Renal cortical epithelial cell (primary cell): ENCODE measurements at places on chromosomes 1 and 21.

DNA sequence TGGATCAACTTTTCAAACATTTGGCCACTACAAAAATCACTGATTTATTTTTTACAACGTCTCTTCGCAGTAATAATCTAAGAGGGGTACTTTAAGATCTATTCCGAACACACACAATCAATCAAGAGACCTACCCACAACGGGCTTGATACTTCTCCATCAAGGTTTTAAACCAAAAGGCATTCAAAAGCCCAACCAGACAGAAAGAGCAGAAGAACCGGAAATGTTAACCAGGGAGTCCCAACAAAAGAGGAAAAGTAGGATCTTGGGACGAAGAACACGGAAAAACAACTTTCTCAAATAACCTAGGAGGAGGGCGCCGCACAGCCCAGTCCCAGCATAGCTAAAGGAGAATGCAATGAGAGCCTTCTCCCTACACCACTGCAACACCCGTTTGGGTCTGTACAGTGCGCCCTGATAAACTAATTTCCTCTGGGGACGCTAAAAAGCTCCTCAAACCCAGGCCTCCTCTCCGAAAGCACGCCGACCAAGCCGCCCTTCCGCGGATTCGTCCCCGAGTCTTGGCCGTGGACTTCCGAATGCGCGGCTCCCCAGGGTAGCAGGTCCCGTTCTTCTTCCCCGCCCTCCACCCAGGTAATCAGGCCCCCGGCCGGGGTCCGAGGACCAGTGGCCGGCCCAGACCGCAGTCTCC is 623 bp downstream of the RPL22 start:
- no peak for DNase-seq

GRCh38 chr1:7558921-7559869 is 211.9 kb upstream of the VAMP3 start:
- no peak for DNase-seq

GRCh38 chr1:201409440-201409839 is 10.3 kb upstream of the LAD1 start:
- no peak for DNase-seq

GRCh38 chr1:155241069-155241679 is 14.1 kb downstream of the ENTREP3 start:
- DNase-seq = peak; percentile 75

GRCh38 chr1:161190962-161191521 is 7.8 kb downstream of the ADAMTS4 start:
- DNase-seq = no peak

DNA sequence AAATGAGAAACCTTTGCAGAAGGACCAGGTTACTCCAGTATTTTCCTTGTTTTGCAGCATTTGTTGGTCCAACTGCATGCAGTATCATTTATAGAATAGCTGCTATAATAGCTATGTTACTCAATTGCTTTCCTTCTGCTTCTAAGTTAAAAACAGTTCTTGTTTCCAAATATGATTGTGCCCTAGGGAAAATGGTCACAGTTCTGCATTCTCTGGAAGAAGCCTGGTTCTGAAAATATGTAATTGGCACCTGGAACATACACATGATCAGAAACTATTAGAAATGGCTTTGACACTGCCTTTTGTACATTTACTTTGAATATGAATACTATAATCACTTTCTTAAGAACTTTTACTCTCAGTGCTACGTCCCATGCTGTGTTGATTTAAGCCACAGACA is 33.6 kb downstream of the HENMT1 start:
- no peak for DNase-seq

- DNase-seq = no peak
Measured at GRCh38 chr1:222334026-222334680, 213.8 kb downstream of the HHIPL2 start.

DNA sequence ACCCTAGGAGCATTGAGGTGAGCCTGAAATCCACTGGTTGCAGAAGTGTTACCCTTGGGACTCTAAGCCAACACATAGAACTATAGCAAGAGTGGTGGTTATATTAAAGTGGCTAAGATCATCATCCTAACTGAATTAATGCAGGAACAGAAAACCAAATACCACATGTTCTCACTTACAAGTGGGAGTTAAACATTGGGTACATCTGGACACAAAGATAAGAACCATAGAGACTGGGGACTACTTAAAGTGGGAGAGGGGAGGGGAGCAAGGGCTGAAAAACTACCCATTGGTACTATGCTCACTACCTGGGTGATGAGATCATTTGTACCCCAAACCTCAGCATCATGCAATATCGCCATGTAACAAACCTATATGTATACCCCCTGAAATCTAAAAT is 100.0 kb downstream of the SLC25A24 start:
- no peak for DNase-seq

GRCh38 chr21:45140346-45140940 is 66.1 kb downstream of the ADARB1 start:
- DNase-seq = peak; percentile 83

DNA sequence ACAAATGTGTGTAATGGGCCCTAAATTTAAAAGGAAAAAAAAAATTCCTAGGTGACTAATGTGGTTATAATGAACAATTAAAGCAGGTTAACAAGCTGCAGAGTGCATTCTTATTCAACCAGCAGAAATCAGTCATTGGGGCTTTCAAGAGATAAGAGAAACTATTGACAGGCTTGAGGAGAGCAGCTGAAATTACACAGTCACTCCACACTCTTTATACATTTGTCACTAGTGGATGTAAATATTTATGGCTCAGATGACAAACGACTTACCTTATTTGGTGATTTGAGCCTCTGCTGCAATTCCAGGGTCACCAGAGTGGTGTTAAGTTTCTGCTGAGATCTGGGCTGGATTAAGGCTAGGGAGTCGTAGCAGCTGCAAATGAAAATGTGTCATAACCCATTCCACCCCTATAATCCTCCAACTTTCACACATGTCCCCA is 896.3 kb downstream of the TTLL7 start:
- peak; percentile 51 for DNase-seq

GRCh38 chr1:53278298-53278725 is 40.0 kb upstream of the MAGOH start:
- no peak for DNase-seq

- DNase-seq = no peak
Measured at GRCh38 chr1:26824731-26825130, 1.8 kb upstream of the ZDHHC18 start.

DNA sequence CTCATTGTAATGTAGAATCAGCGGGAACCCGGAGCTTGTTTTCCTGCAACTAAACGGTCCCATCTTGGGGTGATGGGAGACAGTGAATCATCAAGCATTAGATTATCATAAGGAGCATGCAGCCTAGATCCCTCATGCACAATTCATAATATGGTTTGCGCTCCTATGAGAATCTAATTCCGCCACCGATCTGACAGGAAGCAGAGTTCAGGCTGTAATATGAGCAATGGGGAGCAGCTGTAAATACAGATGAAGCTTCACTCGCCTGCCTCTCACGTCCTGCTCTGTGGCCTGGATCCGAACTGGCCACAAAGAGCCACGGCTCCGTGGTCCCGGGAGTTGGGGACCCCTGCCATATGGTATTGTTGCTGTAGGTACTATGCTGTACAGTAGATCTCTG is 1.6 kb downstream of the IFI44 start:
- no peak for DNase-seq

DNA sequence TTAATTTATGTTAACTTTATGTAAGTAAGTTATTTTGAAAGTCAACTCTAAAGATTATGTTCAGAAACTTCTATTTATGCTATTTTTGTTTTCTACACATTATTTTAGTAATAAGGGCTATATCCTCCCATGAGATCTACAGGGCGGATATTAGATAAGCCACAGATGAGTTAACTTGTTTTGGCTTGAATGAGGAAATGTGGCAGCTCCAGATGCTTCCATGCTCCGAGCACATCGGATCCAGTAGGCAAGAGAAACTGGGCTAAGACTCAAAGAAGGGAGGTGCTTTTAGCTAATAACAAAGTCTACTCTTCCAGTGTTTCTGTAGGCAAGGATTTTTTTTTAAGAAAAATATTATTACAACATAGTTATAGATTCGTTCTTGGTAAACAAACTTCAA is 20.0 kb upstream of the LAMC1 start:
- DNase-seq = no peak

- DNase-seq = no peak
Measured at GRCh38 chr1:210586771-210587170, 258.1 kb downstream of the HHAT start.

GRCh38 chr1:94883691-94884090 is 43.2 kb downstream of the CNN3 start:
- DNase-seq = peak; percentile 31

DNA sequence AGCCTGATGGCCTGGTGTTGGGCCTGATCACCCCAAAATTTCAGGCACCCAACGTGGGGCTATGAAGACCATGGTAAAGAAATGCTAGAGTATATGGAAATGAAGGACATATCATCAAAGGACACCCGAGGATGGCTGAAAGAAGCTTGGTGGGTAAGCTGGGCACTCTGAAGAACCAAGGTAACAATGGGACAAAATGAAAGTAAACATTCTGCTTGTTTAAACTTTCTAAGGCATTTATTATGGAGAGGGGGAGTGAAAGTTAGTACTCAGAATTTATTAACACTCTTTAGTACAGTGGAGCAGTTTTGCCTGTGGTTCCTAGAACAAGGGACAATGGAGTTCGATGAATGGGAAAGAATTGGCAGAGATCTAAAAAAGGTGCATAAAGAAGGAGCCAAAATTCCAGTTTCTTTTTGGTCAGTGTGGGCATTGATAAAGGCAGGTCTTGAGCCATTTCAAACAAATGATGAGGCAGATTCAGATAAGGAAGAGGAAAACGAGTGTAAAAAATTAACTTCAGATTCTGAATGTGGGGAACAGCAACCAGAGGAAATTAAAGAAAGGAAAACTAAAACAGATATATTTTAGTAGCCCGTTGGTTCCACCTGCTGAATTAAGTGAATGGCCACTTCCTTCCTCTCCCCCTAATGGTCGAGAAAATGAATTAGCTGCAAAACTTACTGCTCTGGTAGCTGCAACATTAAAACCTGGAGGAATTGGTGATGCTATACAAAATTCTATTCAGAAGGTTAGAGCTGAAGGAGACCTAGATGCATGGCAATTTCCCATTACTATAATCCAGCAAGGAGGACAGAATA is 8.4 kb upstream of the PM20D1 start:
- DNase-seq = no peak

- DNase-seq = peak; percentile 58
Measured at GRCh38 chr1:21801100-21801499, 11.0 kb upstream of the LDLRAD2 start.

DNA sequence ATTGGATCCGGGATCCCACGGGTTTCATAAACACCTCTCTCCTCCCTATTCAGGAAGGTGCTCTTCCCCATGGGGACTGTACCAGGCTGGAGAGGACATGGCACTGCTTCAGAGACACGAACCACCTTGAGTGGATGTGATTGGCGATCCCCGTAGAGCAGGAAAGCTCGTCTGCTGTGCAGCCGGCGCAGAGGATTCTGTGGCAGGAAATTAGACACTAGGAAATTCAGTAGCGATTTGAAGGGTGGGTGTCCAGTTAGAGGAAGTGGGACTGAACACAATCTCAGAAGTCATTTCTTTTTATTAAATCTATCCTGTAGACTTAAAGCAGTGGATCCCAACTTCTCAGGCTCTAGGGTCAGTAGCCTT is 767 bp downstream of the PDIK1L start:
- DNase-seq = no peak

GRCh38 chr1:63946866-63947491 is 173.2 kb downstream of the ROR1 start:
- DNase-seq = peak; percentile 69

DNA sequence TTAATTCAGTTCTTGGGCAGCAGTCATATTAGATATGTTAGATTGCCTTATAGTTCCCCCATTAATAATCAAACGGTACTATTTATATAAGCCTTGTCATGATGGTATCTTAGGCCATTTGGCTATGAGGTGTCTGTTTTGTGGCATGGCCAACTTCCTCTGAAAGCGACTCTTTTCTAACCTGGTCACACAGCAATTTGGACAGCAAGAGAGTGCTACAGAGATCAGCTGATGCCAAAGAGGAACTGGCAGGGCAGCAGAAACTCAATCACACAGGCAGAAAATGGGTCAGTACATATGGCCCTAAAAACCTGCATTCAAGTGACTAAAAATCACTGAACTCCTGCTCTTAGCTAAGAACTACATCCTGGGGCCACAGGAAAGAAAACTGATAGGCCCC is 13.4 kb upstream of the MUTYH start:
- DNase-seq = no peak

DNA sequence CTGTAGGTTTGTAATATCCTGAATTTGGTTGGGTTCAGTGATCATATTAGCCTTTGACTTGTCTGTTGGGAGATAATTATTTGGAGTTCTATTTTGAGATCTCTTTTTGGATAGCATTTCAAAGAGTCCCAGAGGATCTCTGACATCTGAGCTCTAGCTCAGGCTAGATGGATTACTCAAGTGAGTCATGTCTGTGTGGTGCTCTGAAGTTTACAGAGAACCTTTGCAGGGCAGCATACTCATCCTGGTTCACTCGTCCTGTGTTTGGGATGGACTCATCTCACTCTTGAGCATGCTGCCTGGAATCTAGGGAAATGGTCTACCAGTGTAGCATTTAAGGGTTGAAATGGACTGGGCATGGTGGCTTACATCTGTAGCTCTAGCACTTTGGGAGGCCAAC is 29.4 kb upstream of the BMP8A start:
- no peak for DNase-seq

DNA sequence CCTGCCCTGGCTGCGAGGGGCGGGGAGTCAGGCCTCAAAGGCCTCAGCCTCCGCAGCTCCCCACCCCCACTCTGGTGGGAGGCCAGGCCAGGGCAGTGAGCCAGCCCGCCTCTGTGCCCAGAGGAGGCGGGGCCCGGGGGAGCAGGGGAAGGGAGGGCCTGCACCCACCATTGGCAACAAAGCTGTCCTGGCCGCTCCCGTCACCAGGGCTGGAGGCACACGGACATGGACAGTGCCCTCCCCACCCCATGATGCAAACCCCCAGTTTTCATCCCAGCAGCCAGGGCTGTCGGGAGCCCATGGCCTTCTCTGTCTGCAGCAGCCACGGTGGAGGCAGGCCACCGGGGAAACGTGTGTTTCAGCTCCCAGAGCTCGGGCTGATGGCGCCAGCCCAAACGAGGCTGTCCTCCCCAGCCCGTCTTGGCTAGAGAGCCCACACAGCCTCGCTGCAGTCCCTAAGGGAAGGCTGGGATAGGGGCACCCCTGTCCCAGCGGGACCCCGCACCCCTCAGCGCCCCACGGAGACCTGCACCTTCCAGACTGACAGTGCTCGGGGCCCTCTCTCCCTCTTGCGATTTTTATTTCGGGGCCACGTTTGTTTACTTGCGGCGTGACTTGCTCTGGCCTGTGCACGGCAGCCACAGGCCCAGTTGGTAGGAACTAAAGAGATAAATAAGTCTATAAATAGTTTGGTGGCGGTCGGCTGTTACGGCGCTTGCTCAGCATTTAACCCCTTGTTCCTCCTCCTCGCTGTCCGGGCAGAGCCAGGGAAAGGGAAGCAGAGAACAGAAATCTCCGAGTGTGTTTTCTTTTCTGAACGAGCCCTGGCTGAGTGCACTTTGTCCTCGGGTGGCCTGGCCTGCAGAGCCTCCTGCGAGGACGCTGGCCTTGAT is 101.8 kb downstream of the PRDM16 start:
- DNase-seq = no peak
